ENCODE measurements at places on chromosomes 6 and 20.

GRCh38 chr6:85143676-85144075 lies 306.2 kb upstream of the NT5E start:
- no peak for DNase-seq

DNA sequence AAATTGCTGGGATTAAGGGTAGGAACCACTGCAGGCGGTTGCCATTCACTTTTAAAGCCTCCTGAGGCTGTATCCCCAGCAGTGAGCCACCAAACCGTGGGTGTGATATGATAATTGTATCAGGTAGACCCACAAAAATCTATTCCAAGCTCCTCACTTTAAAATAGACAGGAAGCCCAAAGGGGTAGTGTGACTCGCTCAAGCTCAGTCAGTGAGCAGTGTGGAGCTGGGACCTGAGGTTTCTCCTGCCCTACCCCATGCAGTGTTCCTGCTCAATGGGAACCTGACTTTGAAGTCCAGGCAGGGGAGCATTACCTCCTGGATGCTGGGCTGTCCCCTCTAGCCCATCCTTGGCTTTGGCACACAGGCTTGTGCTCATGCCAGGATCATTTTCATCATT lies 14.9 kb upstream of the MAPRE1 start:
- no peak for DNase-seq

GRCh38 chr6:64504503-64504902 lies 868.9 kb downstream of the PHF3 start:
- DNase-seq = peak; percentile 16

GRCh38 chr20:60868316-60868891 lies 383.7 kb upstream of the CDH4 start:
- DNase-seq = no peak

- DNase-seq = no peak
These were observed 48.3 kb downstream of the RREB1 start for GRCh38 chr6:7155871-7156579.

DNA sequence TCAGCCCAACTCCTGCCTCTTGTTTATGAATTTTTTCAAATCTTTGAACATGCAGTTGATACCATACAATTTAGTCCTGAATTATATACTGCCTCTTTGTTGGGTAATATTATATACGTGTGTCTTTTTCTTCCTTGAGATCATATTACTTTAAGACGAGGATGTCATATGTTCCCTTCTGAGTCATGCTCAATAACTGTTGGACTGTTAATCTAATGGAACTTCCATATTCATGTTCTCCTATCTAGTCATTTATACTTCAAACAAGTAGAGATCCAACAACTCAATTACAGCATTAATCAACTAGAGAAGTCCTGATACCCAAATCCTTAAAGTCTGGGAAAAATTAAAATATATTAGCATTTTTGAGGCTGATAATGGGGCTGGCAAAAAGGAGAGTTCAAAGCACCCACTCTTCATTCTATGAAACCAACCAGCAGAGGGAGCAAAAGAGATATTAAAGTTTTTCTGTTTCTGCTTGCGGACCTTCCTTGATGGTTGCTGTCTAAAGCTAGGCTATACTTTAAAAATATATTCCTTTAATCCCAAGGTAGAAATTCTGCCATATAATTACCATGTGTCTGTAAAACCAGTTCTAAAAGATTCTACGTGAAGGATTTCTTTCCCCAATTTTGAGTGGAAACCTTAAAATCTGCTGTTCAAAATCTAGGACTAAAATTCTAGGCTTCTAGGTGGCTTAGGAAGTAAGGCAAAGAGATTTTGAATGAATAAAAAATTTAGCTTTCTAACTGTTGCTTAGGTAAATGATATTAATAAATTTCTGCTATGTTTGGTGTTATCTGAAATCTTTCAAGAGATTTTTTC lies 498.9 kb downstream of the BCKDHB start:
- peak; percentile 47 for DNase-seq

GRCh38 chr6:107576852-107577251 lies 86.9 kb downstream of the SOBP start:
- peak; percentile 54 for DNase-seq

GRCh38 chr6:130780122-130780521 lies 47.1 kb upstream of the SMLR1 start:
- no peak for DNase-seq

GRCh38 chr6:13048113-13048512 lies 280.2 kb downstream of the TBC1D7 start:
- DNase-seq = no peak

DNA sequence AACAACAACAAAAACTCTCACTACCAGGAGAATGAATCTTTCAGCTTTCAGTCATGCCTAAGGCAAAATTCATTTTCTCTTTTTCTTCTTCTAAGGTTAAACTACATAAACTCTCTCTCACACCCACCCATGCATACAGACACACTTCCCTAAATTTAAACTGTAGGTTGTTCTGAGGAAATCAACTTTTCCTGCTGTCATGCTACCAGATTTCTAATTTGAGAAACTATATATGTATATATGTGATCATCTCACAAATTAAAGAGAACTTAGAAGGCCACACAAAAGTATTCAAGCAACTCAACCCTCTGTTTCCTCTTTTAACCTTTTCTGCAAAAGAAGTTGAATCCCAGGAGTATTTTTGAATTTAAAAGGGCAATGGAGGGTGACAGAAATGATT lies 532.5 kb downstream of the KIF16B start:
- no peak for DNase-seq

DNA sequence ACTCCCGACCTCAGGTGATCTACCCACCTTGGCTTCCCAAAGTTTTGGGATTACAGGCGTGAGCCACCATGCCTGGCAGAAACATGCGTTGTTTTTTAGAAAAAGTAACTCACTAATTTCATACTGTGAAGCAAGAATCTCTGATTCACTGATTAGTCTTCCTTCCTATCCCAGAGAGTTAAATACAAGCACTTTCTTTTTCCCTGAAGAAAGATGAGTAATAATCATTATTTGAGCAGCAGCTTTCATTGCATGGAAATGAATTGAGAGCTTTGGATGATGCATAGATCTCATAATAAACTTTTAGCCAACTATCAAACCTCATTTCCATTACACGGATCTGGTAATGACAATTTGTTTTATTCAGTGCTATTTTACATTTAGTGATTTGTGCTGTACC lies 892.5 kb upstream of the EYS start:
- no peak for DNase-seq

GRCh38 chr6:85329196-85329595 lies 120.7 kb upstream of the NT5E start:
- DNase-seq = no peak

GRCh38 chr20:57400231-57400701 lies 9.1 kb downstream of the RBM38 start:
- DNase-seq = no peak

DNA sequence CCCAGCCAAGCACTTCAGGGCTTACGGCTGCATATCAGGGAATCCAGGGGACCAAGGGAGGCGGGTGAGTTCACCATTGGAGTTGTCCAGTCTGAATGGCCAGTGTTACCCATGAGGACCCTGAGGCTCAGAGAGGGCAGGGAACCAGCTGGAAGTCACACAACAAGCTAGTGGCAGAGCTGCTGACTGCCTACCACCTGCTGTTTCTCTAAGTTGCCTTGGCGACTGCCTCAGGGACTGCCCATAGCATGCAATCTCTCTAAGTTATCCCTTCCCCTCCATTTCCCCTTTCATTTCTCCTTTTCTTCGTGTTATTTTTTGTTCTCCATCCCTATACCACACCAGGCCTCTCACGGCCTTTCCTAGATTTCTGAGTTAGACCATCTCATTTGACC lies 71.8 kb upstream of the SIRPA start:
- no peak for DNase-seq

GRCh38 chr6:14894105-14894504 lies 351.8 kb upstream of the JARID2 start:
- no peak for DNase-seq

GRCh38 chr6:126720304-126720703 lies 380.4 kb downstream of the CENPW start:
- no peak for DNase-seq

DNA sequence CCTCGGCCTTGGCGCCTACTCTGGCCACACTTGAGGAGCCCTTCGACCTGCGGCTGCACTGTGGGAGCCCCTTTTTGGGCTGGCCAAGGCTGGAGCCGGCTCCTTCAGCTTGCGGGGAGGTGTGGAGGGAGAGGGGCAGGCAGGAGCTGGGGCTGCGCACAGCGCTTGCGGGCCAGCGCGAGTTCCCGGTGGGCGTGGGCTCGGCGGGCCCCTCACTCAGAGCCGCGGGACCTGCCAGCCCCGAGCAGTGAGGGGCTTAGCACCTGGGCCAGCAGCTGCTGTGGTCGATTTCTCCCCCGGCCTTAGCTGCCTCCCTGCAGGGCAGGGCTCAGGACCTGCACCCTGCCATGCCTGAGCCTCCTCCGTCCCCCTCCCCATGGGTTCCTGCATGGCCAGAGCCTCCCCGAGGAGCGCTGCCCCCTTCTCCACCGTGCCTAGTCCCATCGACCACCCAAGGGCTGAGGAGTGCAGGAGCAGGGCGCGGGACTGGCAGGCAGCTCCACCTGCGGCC lies 136.8 kb downstream of the EPHA7 start:
- DNase-seq = no peak

DNA sequence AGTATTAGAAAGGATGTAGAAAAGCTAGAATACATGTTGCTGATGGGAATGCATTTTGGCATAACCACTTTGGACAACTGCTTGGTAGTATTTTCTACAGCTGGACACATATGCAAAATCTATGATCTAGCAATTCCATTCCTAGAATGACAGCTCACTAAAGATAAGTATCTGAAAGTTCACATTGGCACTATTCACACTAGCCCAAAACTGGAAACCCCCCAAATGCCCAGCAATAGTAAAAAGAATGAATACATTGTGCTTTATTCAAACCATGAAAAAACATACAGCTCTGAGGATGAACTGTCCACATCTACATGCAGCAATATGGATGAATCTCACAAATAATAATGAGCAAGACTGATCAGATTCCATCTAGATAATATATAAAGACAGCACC lies 79.0 kb downstream of the PPP1R3G start:
- DNase-seq = no peak

DNA sequence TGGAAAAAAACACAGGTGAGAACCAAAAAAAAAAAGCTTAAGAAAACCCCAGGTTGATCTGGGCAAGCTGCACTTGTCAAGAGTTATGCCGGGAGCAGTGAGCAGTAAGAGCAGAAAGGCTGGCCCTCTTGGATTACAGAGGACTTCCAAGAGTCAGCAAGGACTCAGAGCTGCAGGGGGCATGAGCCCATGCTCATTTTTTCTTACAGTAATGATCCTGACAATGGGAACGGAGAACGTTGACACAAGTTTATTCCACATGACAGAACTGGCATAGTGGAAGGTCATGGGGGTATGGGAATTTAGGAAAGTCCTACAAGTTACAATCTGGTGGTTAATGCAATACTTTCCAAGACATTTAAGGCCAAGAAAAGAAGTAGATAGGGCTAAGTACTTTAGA lies 256.6 kb downstream of the GMDS start:
- DNase-seq = no peak

GRCh38 chr6:52976591-52977035 lies 18.5 kb downstream of the GSTA4 start:
- no peak for DNase-seq

- DNase-seq = peak; percentile 78
These were observed 409 bp upstream of the ATXN1 start for GRCh38 chr6:16761471-16762267.

DNA sequence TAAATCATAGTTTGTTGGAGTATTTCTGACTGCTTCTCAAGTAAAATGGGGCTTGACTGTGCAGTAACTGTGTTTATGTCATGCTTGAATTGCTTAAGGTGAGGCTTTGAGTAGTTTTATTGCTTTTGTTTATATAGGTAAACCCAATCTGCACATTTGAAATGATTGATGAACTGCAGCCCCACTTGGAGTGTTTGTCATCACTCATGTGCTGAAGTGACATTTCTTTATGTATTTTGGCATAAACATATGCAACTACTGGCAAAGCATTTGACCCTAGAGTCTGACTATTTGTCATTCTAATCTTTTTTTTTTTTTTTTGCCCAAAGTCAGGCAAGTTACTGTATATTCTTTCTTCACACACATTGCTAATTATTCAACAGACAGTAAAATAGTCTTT lies 491.4 kb upstream of the POU3F2 start:
- DNase-seq = no peak

DNA sequence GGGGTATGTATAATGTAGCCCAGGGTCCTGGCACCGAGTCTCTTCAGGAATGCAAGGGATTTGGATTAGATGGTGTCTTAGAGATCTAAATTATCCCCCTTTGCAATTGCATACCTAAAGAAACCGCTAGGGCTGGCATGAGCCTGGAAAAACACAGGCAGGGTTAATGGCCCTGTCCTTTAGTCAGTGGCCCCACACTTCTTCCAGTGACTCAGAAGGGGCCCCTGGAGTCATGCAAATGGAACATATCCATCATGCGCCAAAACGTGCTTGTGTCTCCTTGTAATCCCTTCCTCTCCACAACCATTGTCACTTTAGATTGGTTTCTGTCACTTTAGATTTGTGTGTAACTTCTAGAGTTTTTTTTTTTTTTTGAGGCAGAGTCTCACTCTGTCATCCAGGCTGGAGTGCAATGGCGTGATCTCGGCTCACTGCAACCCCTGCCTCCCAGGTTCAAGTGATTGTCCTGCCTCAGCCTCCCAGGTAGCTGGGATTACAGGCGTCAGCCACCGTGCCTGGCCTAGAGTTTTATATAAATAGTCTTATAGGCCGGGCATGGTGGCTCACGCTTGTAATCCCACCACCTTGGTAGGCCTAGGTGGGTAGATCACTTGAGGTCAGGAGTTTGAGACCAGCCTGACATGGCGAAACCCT lies 8.7 kb upstream of the MYBL2 start:
- no peak for DNase-seq

DNA sequence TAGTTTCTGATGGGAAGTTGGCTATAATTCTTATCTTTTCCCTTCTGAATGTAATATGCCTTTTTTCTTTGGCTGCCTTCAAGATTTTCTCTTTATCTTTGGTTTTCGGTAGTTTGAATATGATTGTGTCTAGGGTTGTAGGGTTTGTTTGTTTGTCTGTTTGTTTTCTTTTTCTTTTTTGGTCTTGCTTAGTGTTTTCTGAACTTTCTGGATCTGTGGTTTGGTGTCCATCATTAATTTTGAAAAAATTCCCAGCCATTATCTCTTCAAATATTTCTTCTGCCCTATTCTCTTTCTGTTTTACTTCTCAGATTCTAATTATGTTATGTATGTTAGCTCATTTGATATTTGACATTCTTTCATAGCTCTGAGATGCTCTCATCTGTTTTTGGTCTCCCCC lies 79.4 kb downstream of the CHMP4B start:
- DNase-seq = no peak

- DNase-seq = peak; percentile 95
These were observed 50.1 kb downstream of the CYP24A1 start for GRCh38 chr20:54123587-54124180.
